H1 (cell line): ENCODE measurements at places on chromosomes 5 and 9. TPM values are rescaled to one million over a fixed set of nuclear protein-coding genes. Genes with fewer than 3 reads are reported as not detected.
A peak's percentile ranks its signal among the peaks of the same experiment; 100 is the strongest.

- no peak overlapping the region for H3K4me3 ChIP-seq
- no peaks in the 10 kb centered on the region for H3K27me3 ChIP-seq
- no peak overlapping the region for H3K27ac ChIP-seq
- no peaks in the 10 kb centered on the region for H3K36me3 ChIP-seq
- H3K4me1 ChIP-seq, result peaks cover 3% of the 10 kb centered on the region; the same call in 1 of the 2 replicates
- DNase-seq, result no peak
These were observed 1003.4 kb downstream of the CDH18 start for GRCh38 chr5:18984559-18985080.

- H3K36me3 ChIP-seq, result no peaks in the 10 kb centered on the region
- no peak for DNase-seq
- no peaks in the 10 kb centered on the region for H3K4me1 ChIP-seq
- no peak overlapping the region for H3K4me3 ChIP-seq
These were observed 564.8 kb upstream of the CLINT1 start for GRCh38 chr5:158423623-158424200.

Gene FOXD4L4
- not detected in 2 replicates for total RNA-seq

Gene KCTD16
- 0.10 and 0.24 TPM in 2 replicates for total RNA-seq

Gene THBS4
- 12.8 and 14.2 TPM in 2 replicates for total RNA-seq

DNA sequence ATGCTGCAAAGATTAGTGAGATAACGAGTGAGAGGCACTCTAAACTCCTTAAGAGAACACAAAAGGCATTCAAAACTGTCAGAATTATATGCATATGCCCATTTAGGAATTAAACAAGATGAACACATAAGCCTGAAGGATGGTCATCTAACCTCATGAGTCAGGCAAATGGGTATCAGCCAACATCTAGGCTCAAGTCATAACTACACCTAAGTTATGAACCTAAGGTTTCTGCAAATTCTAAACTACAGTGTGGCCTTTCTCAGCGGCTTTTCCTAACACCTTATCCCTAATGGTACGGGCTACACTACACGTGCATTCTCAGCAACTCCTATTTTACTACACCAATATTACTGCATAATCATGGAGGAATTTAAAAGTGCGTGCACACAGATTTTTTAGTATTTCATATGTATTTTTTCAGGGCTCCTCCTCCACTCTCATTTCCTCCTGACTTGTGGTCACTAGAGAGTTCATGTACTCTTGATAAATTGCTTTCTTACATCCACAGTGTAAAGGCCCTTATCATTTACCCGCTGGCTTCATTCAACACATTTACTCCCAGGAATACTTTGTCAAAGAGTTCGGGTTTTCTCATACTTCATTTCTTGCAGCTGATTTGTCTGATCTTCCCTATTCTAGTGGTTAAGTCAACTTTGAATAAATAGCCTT, 316.5 kb downstream of the BNC2 start:
- no peak overlapping the region for H3K27ac ChIP-seq
- no peaks in the 10 kb centered on the region for H3K27me3 ChIP-seq
- H3K36me3 ChIP-seq, result peaks cover 15% of the 10 kb centered on the region

Gene KIF20A
- 67.1 and 68.1 TPM in 2 replicates for total RNA-seq

Gene FBP2
- not detected in 2 replicates for total RNA-seq

- H3K4me1 ChIP-seq, result peaks cover 14% of the 10 kb centered on the region
- DNase-seq, result no peak
- peak overlapping the region; percentile 80 for H3K4me3 ChIP-seq
- H3K27me3 ChIP-seq, result no peaks in the 10 kb centered on the region
These were observed 655 bp upstream of the RAI14 start for GRCh38 chr5:34655354-34655991.

- peak overlapping the region; percentile 97; the same call in 1 of the 2 replicates for H3K27ac ChIP-seq
- H3K4me3 ChIP-seq, result peak overlapping the region; percentile 97
- peaks cover 10% of the 10 kb centered on the region; the same call in 1 of the 2 replicates for H3K36me3 ChIP-seq
- H3K4me1 ChIP-seq, result 0 out of 2 replicates have a peak, but pooled peaks cover 2% of the 10 kb centered on the region
These were observed 293 bp downstream of the CENPP start for GRCh38 chr9:92325991-92326500.

Gene FOXD4L6
- total RNA-seq, result 0.13 TPM in 1 of 2 replicates, not detected in the other

DNA sequence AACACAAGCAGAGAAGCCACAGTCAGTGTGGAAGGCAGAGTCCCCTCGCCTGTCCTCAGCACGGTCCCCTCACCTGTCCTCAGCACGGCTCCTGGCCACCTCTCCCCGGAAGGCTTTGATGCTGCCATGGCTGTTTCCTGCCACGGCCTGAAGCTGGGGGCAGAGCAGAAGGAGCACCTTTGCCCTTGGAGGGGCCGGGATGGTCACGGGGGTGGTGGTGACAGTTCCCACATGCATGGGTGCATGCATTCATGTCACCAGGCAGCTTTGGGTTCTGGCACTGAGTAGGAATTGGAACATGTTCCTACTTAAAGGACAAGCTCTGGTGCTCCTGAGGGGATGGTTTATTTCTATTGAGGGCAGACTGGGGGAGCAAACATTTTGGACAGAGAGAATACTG, 57.8 kb upstream of the PHYKPL start:
- H3K36me3 ChIP-seq, result no peaks in the 10 kb centered on the region
- no peak for DNase-seq
- H3K4me1 ChIP-seq, result no peaks in the 10 kb centered on the region
- no peak overlapping the region for H3K27ac ChIP-seq
- H3K4me3 ChIP-seq, result no peak overlapping the region

DNA sequence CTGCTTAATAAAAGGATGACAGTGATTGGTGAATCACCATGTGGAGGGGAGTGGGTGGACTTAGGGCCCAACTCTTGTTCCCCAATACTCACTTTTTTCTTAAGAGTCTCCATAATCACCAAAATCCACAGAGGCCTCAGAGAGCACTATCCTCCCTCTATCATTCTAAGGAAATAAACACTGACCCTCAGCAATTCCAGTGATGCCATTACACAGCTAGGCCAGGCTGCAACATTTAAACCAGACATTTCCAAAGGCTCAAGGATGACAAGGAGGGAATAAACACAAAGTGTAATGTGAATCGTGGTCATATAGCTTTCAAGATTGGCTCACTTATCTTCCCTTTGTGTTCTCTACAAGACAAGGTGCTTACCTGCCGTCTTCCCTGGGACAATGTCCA, 2.4 kb upstream of the ARSI start:
- peaks cover 12% of the 10 kb centered on the region for H3K4me1 ChIP-seq
- H3K4me3 ChIP-seq, result no peak overlapping the region
- H3K27ac ChIP-seq, result no peak overlapping the region
- H3K27me3 ChIP-seq, result peaks cover 9% of the 10 kb centered on the region
- no peak for DNase-seq
- H3K36me3 ChIP-seq, result no peaks in the 10 kb centered on the region

Gene MGAT1
- 77.0 and 83.8 TPM in 2 replicates for total RNA-seq

DNA sequence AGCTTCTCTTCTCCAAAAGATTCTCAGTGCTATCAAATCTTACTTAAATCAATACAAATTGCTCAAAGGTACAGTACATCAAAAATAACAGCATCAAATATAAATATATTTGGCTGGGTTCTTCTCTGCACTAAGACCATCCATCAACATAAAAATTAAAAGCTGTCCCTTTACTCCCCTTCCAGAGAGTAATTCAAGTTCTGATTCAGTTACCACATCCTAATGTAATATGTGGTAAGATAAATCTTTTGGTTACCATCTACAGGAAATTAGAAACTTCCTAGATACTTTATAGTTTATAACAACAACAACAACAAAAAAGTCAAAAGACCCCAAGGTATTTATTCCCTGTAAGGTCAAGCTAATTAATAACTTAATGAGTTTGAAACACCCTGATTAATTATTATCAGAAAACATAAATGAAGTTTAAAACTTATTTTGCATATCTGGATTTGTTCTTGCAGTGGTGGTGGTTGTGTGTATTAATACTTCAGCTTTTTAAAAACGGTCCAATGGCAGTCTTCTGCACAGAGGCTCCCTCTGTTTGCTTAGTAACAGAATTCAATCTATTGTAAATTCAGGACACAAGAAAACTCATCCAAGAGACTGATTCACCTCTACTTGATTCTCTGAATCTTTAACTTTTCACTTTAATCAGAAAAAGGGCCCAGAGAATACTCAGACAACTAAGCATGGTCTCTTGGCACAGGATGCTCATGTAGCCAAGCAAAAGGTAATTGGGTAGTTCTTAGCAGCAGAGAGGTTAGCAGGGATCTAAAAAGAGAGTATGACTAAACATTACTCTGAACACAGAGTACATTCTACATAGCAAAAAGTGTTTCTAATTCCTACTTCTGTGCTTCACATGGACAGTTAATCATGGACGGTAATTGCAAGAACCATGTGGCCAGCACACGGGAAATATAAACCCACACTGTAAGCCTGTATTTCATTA, 20.1 kb downstream of the DIAPH1 start:
- H3K4me1 ChIP-seq, result no peaks in the 10 kb centered on the region
- H3K27me3 ChIP-seq, result no peaks in the 10 kb centered on the region

DNA sequence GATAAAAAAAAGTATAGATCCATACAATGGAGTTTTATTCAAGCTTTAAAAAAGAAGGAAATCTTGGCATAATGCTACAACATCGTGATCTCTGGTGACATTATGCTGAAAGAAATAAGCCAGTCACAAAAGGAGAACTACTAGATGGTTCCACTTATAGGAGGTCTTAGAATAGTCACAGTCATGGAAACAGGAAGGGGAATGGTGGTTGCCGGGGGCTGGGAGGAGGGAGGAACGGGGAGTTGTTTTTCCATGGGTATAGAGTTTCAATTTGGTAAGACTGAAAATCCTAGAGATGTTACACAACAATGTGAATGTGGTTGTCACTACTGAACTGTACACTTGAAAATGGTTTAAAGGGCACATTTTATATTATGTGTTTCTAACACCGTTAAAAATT, 94.5 kb downstream of the CFAP90 start:
- H3K4me1 ChIP-seq, result no peaks in the 10 kb centered on the region
- no peak for DNase-seq
- H3K4me3 ChIP-seq, result no peak overlapping the region
- H3K27ac ChIP-seq, result no peak overlapping the region

Gene GGTA1
- not detected in 2 replicates for total RNA-seq

DNA sequence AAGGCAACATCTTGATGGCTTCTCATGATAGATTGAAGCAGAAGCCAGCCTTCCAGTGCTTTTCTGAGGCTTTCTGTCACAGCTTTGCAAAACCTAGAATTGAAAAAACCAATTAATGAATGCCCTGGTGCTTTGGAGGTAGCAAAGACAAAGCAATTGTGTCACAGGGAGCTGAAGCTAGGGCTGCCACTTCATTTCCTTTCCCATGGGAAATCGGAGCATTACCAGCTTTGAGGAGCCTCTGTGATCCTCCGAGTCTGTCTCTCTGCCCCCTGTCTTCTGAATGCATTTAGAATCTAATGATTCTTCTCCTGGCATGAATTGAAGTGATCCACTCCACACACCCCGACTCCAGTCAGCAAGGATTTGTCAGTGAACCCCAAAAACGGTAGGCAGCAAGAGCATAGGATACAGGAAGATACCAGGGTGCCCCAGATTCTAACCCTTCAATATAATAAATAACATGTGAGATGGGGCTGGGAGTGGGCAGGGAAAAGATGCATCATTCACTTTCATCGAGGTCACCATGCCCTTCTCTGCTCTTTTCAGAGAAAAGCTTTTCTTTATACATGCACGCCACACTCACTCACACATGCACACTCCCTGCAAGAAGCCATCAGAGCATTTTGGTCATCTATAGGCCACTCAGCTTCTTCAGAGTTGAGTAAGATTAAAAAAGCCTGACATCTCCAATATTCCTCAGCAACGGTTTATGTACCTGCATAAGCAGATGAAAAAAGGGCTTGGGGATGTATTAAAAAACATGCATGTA, 247.7 kb upstream of the ZNF462 start:
- H3K4me1 ChIP-seq, result no peaks in the 10 kb centered on the region; the same call in none of the 2 replicates
- H3K27me3 ChIP-seq, result no peaks in the 10 kb centered on the region
- no peak overlapping the region for H3K4me3 ChIP-seq
- H3K36me3 ChIP-seq, result no peaks in the 10 kb centered on the region

Gene ARHGEF28
- 0.77 and 1.0 TPM in 2 replicates for total RNA-seq

Gene NR5A1
- 0.42 and 0.58 TPM in 2 replicates for total RNA-seq
